ENCODE measurements at places on chromosomes 11 and 22. TPM values are rescaled to one million over a fixed set of nuclear protein-coding genes. Genes with fewer than 3 reads are reported as not detected.

The RIMBP3B gene
- total RNA-seq, result under 0.01 TPM

The LDHAL6A gene
- not detected for total RNA-seq

The MPPED2 gene
- not detected for total RNA-seq

The SLC22A6 gene
- not detected for total RNA-seq

The ANKK1 gene
- total RNA-seq, result 0.07 TPM

The ISX gene
- not detected for total RNA-seq

- DNase-seq, result no peak
These were observed 506.1 kb downstream of the MIAT start for GRCh38 chr22:27163162-27164137.

DNA sequence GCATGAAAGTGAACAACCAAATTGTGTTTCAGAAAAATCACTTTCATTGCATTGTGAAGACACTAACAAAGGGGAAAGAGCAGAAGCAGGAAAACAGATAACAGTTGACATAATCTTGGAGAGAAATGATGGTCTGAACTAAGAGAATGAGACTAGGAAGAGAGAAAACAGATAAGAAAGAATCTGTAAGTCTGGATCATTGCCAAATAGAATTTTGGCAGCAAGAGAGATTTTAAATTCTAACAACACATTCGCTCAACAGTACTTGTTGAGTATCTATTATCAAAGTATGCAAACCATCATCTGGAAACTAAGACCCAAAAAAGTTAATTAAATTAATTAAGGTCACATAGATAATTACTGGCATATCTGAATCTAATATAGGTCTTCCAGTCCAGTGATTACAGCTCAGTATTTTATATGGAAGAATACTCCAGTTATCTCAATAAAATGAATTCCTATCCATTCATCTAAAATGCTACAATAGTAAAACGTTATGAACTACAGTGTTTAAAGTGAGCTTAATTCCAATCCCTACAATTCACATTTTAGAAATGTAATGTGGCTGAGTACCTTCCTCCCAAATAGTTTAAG is 166.7 kb upstream of the FAT3 start:
- no peak for DNase-seq

GRCh38 chr11:124310721-124311120 is 3.0 kb downstream of the OR8D1 start:
- DNase-seq, result no peak

GRCh38 chr11:60996381-60997138 is 25.1 kb downstream of the CD6 start:
- no peak for DNase-seq

DNA sequence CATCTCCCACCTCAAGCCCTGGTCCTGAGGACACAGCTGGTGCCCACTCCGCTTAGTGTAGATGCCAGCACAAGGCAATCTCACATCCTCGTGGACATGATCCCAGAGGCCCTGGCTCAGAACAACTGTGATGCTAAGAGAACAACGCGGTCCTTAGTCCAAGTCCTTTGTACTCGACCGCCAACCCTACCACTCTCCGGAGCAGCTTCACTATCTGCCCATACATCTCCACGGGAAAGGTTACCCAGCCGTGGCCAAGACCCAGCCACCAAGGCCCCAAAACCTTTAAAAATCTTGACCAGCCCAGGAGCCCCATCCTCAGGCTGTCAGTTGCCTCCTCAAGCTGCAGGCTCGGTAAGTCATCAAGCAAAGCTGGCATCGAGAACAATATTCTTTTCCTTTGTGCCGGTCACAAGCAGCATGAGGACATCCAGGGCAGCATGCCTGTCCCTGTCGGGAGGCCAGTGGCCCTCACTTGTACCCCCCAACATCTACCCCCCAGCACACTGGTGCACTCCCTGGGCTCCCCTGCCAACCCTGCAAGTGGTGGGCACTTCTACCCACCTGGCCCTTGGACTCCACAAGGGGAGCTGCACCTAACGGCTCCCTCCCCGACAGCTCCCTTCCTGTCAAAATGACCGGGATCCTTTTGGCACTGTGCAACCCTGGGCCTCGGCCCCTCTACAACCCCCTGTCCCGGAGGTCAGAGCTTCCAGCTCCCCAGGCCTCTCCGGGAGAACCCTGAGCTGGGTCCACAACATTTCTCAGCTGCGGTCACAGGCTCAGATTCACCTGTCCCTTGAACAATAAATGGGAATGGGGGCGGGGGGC is 2.5 kb downstream of the OSBPL5 start:
- no peak for DNase-seq

DNA sequence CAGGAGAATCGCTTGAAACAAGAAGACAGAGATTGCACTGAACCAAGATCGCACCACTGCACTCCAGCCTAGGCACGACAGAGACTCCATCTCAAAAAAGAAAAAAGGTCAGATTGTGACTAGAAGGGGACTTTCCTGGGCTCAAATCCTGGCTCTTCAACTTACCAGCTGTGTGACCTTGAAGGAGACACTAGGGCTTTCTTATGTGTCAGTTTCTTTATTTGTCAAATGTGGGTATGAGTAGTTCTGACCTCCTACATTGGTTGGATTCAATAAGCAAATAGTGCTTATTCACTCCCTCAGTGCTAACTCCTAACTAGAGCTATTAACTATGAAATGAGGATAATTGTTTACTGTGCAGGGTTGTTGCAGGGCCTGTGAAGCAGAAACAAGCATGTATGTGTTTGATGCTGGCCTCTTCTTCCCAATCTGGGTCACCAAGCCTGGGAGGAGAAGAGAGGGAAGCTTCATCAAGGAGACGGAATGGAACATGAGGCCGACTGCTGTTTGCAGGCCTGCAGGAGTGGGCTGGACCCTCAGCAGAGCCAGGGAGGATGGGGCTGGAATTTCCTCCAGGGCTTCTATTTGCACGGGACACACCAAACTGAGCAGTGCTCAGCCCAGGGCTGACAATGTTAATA is 22.5 kb downstream of the RHOD start:
- DNase-seq, result no peak

DNA sequence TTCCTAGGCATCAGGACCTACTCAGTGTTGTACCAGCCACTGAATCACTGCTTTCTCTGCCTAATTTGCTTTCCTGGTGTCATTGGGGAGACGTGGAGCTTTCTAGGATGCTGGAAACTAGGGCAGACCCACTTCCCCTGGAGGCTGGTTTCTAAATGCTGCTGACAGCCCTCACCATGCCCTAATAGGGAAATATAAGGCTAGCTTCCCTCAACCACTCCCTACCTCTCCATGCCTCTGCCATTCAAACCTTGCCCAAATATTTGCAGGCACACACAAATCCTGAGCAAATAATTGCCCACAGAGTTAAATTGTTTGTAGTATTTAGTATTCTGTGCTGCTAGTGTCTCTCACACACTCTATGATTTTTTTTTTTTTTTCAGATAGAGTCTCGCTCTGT is 310.2 kb downstream of the DDX10 start:
- DNase-seq, result no peak

- DNase-seq, result no peak
These were observed 332.8 kb upstream of the C11orf87 start for GRCh38 chr11:109089144-109089543.

DNA sequence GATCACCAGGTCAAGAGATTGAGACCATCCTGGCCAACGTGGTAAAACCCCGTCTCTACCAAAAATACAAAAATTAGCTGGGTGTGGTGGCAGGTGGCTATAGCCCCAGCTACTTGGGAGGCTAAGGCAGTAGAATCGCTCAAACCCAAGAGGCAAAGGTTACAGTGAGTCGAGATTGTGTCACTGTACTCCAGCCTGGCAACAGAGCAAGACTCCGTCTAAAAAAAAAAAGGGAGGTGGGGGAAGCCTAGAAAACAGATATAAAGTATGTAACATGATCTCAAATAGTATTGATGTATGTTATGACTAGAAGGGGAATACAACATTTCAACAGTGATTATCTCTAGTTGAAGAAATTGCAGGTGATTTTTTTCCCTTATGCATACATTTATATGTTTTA is 61.4 kb downstream of the SLC1A2 start:
- no peak for DNase-seq

Data from pulmonary artery endothelial cell (primary cell).